Caco-2 (cell line): ENCODE measurements at places on chromosomes 6 and 20. TPM values are rescaled to one million over a fixed set of nuclear protein-coding genes. Genes with fewer than 3 reads are reported as not detected.
A peak's percentile ranks its signal among the peaks of the same experiment; 100 is the strongest.

TFAP2C gene
- total RNA-seq, result 25.3 and 27.9 TPM in 2 replicates

DEFB124 gene
- total RNA-seq, result not detected in 2 replicates

- DNase-seq, result peak; percentile 36
Measured at GRCh38 chr6:19024737-19025136, 637.6 kb downstream of the RNF144B start.

- no peak for DNase-seq
Measured at GRCh38 chr6:169115632-169116031, 138.0 kb downstream of the THBS2 start.

SLC22A16 gene
- not detected in 2 replicates for total RNA-seq

DNA sequence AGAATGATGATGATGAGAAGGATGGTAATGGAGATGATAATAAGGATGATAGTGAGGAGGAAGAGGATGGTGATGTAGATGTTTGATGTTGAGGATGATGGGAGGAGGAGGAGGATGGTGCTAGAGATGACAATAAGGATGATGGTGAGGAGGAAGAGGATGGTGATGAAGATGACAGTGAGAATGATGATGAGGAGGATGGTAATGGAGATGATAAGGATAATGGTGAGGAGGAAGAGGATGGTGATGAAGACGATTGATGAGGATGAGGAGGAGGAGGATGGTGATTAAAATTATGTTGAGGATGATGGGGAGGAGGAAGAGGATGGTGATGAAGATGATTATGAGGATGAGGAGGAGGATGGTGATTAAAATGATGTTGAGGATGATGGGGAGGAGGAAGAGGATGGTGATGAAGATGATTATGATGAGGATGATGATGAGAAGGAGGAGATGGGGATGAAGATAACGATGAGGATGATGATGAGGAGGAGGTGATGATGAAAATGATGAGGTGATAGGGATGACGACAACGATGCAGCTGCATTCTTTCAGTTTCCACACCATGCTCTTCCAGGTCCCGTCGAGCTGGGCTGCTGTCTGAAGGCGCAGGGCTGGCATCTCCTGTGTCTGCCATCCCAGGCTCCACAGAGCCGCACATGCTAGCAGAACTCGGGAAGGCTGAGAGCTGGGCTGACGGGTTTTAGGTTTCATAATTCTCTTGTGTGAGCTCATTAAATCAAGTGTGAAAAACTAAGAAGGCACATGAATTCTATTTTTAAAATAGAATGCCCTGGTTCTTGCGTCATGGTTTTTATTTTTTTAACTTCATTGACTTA, 274.9 kb downstream of the SMOC2 start:
- DNase-seq, result no peak

LHFPL5 gene
- not detected in 2 replicates for total RNA-seq

CCM2L gene
- total RNA-seq, result 0.16 and 0.32 TPM in 2 replicates

MEP1A gene
- 8.1 and 12.0 TPM in 2 replicates for total RNA-seq

DNA sequence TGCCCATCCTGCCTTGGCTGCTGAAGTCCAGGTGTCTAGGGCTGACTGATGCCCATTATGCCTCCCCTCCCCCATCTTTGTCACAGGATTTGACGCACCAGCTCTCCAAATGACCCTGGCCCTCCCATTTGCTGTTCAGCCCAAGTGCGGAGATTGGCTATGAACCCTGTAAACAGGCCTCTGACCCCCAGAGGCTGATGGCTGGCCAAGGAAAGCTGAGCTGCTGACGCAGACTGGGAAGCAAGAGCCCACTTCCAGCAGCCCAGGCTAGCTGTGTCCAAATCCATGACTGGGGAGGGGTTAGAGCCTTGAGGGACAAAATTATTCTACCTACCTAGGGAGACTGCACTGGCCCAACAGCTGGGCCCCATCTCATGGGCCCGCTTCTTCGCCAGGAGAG, 797 bp upstream of the GNRH2 start:
- no peak for DNase-seq

DNA sequence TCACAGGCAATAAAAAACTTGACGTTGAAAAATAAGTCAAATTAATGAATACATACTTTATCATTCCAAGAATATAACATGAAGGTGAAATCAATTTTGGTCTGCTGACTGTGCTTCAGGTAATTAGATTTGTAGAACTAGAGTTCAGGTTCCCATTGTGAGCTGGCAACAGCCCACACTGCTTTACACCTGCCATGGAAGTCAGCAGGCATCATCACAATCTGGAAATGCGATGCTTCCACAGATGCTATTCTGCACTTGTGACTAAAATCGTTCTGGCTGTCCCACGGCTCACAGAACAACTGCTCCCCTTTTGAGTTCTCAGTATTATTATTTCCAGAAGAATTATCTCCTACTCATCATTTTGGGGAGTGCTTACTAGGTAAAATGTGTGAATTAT, 62.6 kb upstream of the THEMIS start:
- no peak for DNase-seq

EDN1 gene
- total RNA-seq, result 13.5 and 14.0 TPM in 2 replicates

DNA sequence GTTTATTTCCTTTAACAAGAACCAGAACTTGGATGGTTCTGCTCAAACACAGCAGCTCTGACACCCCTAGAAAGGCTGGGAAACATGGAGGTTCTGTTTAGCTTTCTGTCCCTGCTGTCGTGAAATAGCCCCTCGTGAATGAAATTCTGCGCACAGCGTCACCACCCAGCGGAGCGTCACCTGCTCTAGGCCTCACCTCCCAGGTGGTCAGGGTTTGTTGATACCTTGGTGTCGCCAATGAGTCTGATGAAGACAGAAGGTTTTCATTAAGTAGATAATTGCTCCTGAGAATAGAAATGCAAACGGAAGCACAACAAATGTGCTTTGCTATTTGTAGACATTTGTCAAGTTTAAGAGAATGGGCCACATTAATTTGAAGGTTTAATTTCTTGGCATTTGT, 135.1 kb downstream of the EDN3 start:
- DNase-seq, result no peak

DNA sequence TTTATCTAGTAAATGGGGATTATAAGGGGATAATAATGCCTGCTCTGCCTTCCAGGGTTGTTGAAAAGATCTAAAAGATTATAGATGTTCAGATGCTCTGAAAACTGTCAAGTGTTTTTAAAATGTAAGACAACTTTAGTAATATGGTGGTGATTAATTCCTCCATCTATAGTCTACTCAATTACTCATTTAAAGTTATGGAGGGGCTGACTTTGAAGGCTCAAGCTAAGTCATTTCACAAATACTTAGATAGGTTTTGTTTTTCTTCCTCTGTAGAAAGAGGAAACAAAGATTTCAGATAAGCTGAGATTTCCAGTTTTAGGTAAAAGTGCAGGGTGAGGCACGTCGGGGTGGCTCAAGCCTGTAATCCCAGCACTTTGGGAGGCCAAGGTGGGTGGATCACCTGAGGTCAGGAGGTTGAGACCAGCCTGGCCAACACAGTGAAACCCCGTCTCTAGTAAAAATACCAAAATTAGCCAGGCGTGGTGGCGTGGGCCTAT, 50.5 kb upstream of the PIM1 start:
- DNase-seq, result no peak

DNA sequence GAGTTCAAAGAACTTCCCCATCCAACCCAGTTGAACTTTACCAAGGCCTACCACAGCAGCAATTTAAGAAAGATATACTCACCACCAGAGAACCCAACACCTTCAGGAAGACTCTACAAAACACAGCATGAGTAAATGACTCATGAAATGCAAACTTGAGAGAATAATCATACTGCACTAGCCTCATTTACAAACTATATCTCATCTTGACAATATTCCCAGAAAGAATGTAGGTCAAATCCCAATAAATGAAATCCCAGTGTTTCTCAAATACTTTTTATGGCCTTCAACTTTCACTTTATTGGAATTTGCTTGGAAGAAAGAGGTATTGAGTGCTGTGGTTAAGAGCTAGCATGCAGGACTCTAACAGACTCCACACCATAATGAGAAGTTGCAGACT, 60.0 kb downstream of the FYN start:
- DNase-seq, result no peak

- DNase-seq, result no peak
Measured at GRCh38 chr6:103119056-103119455, 1725.5 kb downstream of the GRIK2 start.

- DNase-seq, result no peak
Measured at GRCh38 chr6:144673807-144674206, 388.7 kb downstream of the UTRN start.

- DNase-seq, result no peak
Measured at GRCh38 chr20:64055893-64056638, 6.6 kb upstream of the SOX18 start.

VWA7 gene
- total RNA-seq, result 0.61 and 1.5 TPM in 2 replicates

GRCh38 chr6:87561017-87561416, 28.8 kb downstream of the RARS2 start:
- DNase-seq, result no peak

SMIM13 gene
- 16.3 and 18.8 TPM in 2 replicates for total RNA-seq

GRCh38 chr6:78483553-78484197, 383.7 kb upstream of the IRAK1BP1 start:
- DNase-seq, result no peak

GRCh38 chr6:111973927-111974639, 79.8 kb upstream of the CCN6 start:
- DNase-seq, result no peak

AGPAT4 gene
- 9.2 and 12.0 TPM in 2 replicates for total RNA-seq

DNA sequence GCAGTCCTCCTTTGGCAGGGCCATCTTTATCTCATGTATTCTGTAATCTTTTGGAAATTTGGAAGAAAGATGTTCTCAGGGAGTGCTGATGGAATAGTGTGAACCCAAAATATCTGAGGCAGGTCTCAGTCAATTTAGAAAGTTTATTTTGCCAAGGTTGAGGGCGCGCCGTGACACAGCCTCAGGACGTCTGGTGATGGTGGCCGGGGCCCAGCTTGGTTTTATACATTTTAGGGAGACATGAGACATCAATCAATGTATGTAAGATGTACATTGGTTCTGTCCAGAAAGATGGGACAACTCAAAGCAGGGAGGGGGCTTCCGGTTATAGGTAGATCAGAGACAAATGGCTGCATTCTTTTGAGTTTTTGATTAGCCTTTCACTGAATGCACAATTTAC, 89.8 kb downstream of the ERMARD start:
- no peak for DNase-seq
